NCI-H526 (cell line): ENCODE measurements at places on chromosomes 3 and 15.

- no peak for DNase-seq
Observed at GRCh38 chr15:101641894-101642293, 10.3 kb downstream of the TM2D3 start.

- no peak for DNase-seq
Observed at GRCh38 chr3:60514866-60515265, 736.4 kb downstream of the FHIT start.

DNA sequence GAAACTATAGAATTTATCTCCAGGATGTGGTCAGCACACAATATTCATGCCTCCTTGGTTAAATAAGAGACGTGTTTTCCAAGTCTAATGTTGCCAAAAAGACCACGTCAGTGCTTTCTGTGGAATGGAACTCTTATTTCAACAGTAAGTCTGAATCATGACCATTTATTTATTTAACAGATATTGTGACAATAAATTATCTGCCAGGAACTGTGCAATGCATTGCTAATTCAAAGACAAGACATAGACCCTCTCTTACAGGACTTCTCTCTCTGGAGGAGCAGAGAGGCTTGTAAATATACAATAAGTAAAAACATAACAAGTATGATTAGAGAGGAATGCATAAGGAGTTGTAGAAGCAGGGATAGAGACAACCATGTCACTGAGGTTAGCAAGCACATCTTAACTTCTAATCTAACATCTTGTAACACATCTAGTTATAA is 227.5 kb downstream of the DTWD1 start:
- DNase-seq: no peak

GRCh38 chr15:26981492-26981891 is 10.5 kb downstream of the GABRG3 start:
- DNase-seq: no peak

GRCh38 chr3:138412821-138413551 is 21.4 kb upstream of the ESYT3 start:
- DNase-seq: no peak

- DNase-seq: no peak
Observed at GRCh38 chr3:107250221-107250620, 127.0 kb upstream of the CCDC54 start.

DNA sequence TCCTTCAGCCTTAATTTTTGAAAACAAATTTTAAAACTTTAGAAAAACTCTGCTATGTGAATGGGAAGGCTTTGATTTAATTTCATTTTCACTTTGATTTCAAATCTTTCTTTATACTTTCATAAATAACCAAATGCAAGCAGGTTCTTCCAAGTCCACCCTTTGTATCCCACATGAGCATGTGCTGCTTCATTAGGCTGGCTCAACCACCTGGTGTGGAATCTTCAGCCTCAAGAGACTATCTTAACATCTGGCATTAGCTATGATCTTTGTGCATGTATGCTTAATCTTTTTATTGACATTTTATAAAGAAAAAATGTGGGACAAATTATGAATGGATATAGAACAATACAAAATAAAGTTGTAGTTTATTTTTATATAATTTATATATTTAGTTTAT is 81.8 kb upstream of the MLF1 start:
- no peak for DNase-seq
